ENCODE measurements at places on chromosomes 12 and 14.

- no peak for DNase-seq
Observed at GRCh38 chr14:31703056-31703455, 141.9 kb downstream of the NUBPL start.

- no peak for DNase-seq
Observed at GRCh38 chr14:98954349-98955000, 317.5 kb downstream of the BCL11B start.

DNA sequence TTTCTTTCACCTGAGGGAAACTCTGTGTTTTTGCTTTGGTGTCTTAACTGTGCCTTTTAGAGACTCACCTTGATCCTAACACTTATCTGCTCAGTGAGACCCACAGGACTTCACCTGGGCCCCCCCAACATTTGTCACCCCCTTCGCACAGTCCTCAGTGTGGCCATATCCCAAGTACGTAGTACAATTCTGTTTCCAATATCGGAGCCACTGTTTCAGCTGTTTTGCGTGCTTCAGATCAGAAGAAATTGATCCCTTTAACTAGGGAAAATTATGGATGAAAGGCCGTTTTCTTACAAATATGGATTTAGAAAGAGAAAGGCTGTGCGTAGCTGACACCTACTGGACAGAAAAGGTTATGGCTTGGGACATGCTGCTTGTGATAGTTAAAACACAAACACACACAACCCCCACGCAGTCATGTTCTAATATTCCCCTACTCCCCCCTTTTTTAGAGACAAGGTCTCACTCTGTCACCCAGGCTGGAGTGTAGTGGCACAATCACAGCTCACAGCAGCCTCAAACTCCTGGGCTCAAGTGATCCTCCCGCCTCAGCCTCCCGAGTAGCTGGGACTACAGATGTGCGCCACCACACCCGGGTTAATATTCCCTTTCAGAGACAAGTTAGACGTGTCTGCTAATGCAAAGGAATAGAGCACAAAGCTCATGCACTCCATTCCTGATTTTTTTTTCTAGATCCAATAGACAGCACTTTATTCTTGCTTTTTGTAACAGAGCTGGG is 3.6 kb upstream of the SLC7A8 start:
- no peak for DNase-seq

GRCh38 chr12:105555556-105556295 is 225.2 kb downstream of the C12orf75 start:
- DNase-seq, result no peak
